ENCODE measurements at places on chromosomes 2 and 18. TPM values are rescaled to one million over a fixed set of nuclear protein-coding genes. Genes with fewer than 3 reads are reported as not detected.

Gene SERPINB10
- total RNA-seq: not detected

Gene FBXO41
- total RNA-seq: 2.6 TPM

Gene FAM161A
- total RNA-seq: 1.5 TPM

Gene MAP3K2
- total RNA-seq: 48.9 TPM

Gene OTOS
- not detected for total RNA-seq

Gene PRSS56
- 2.5 TPM for total RNA-seq

Gene GAREM1
- 7.7 TPM for total RNA-seq

Gene PROKR1
- total RNA-seq: not detected

Gene HRH4
- total RNA-seq: 0.13 TPM

Gene SLC5A7
- total RNA-seq: not detected

Data from myocyte (in vitro differentiated cells).